SW480 (cell line): ENCODE measurements at places on chromosomes 4 and X.

GRCh38 chrX:115650916-115651315, 89.9 kb downstream of the PLS3 start:
- DNase-seq = peak; percentile 27

DNA sequence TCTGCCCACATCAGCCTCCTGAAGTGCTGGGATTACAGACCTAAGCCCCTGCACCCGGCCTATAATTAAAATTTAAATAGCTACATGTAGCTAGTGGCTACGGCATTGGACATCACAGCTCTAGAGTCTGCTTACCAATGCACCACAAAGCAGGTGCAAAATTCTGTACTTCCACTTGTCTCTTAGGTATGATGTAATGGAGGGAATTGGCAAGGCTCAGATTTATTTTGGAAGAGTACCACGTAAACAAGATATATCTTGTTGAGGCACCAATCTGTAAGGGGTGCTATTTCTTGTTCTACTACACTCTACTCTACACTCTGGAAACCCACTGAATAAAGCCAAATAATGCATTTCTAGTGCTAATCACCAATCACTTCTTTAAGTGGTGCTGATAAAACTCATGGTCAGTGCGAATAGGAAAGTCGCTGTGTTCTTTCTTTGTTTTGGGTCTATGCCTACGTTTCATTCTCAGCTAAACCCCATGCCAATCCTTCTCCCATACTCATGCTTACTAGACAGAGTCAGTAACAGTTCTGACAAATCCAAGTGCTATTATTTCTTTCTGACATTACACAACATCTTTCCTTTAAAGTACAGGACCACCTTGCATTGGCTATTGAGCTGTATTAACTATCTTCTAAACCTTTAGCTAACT, 92.3 kb downstream of the GC start:
- no peak for DNase-seq

GRCh38 chrX:21305799-21306336, 68.3 kb upstream of the CNKSR2 start:
- no peak for DNase-seq

DNA sequence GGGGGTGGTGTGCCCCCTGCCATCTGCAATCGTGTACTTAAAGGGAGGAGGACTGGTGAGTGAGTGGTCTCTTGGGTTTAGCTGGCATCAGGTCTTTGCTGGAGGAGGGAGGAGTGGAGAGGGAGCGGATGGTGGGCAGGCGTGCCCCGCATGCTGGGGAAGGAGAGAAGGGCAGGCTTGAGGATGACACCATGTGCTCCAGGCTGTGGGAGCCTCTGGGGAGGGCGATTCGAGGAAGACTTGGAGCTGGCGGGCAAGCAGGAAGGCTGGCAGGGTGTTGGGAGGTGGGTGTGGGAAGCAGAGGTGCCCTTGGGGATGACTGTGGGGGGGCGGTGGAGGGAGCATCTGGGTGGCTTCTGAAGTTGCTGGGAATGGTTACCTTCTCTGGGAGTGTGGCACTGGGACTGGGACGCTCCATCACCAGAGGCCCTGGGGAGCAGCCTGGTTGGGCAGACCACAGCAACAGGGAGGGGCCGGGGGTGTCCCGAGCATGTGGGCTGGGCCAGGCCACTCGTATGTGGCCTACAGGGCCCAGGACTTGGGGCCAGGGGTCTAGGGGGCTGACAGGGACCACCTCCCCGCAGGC, 30.8 kb upstream of the AFAP1 start:
- no peak for DNase-seq

DNA sequence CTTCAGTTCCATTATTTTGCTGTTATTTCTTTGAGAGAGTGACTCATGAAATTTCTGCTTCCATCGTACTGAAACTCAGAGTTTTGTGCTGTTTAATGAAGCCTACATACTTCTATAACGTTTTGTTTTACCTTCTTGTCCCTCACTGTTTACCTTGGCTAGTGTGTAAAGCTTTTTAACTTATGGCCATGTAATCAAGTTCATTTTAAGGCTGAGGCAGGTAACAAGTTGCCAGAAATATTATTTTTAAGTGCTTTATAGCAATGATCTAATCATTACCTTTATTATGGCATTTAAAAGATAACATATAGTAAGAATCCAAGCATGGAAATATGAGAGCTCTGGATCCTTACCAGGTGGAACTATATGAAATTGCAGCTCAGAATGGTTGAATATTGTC, 102.3 kb upstream of the FAT1 start:
- DNase-seq = no peak

GRCh38 chr4:98996765-98997068, 1.2 kb downstream of the METAP1 start:
- DNase-seq = no peak

GRCh38 chrX:110442635-110443034, 84.0 kb downstream of the RTL9 start:
- peak; percentile 48 for DNase-seq

- peak; percentile 17 for DNase-seq
Observed at GRCh38 chr4:41318839-41319530, 62.3 kb downstream of the UCHL1 start.

- no peak for DNase-seq
Observed at GRCh38 chrX:103052625-103053024, 11.3 kb downstream of the BEX1 start.

GRCh38 chrX:112587194-112587593, 92.5 kb downstream of the LHFPL1 start:
- no peak for DNase-seq

GRCh38 chr4:98663226-98664006, 5.0 kb upstream of the TSPAN5 start:
- no peak for DNase-seq

DNA sequence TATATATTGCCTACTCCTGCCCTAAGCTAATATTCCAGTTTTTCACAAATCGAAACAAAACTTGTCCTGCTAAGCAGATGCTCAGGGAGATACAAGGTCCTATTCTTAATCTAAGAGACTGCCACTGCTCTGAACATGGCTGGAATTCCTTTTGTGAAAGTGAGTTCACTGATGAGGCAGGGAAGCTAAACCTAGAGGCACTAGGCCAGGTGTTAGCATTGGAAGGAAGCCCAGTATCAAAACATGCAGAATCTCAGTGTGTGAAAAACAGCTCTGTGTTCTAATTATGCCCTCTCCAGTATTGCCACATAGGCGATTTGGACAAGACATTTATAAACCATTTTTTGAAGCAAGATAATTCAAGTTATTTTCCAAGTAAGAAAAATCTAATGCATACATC, 47.6 kb downstream of the ABCG2 start:
- no peak for DNase-seq

- DNase-seq = no peak
Observed at GRCh38 chr4:153326513-153326912, 18.0 kb upstream of the MND1 start.

DNA sequence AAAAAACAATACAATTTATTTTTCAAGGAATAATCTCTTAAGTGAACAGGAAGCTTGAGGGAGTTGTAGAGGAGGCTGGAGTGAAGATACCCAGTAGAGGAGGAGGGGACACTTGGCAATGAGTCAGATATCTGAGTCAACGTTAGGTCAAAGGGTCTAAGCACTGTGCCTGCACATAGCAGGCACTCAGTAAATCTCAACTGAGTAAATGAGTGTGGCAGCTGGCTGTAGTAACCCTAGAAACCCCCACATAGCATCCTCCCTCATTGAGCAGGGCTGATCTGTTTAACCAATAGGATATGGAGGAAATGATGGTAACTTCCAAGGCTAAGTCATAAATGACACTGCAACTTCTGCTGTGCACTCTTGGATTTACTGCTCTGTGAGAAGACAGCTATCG, 186.0 kb upstream of the FAM241A start:
- no peak for DNase-seq

DNA sequence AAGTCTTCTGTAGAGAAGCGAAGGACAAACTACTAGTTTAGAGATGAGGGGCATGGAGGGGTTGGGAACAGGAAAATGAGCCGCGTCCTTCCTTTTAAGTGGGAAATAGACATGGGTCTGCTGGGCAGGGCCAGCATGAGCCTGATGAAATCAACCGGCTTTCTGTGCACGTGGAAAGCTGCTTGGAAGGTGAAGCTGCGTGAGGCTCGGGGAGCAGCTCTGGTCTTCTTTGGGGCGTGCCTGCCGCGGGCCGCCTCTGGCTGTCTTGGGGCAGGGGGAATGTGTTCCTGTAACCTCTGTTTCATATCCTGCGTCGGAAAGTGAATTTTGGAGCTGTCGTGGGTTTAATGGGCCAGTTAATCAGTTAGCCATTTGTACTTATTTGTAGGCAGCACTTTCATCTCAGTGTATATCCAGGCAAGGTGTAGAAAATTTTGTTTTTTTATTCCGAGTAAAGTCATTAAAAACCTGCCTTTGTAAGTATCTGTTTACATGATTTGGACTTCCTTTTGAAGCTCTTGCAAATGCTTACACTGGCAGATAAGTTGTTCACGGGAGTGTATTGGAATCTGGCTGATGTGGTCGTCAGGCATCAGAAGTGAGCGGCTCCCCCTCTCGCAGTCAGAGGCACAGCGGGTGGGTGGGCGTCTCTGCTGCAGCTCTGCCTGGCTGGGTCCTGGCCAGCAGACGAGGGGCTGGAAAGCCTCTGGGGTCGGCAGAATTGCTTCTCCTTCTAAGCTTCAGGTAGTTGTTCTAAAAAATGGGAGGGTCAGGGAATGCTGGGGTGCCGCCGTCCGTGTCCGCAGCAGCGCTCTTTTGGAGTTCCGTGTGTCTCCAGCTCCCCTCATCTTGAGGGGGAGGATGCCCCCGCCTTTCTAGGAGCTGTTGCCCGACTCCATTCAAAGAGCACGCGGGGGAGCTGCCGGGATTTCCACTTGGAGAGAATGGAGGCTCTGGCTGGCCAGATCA, 70.5 kb upstream of the HGFAC start:
- no peak for DNase-seq

DNA sequence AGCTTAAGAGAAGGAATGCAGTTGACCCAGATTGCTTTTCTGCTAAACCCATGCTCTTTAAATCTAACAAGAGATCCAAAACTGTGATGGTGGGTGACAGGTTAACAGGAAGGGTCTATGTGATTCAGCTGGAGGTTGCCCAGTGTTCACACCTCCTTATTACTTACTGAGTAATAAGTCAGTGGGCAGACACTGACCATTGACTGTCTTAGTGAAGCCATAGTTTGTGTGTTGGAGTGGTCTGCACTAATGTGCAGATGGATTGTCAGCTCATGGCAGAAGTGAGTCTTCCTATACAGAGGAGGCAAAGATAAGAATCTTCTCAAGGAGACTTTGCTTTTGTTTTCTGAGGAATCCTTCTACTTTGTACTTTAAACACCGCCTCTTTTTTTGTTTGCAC, 15.2 kb upstream of the RUFY3 start:
- DNase-seq = no peak

DNA sequence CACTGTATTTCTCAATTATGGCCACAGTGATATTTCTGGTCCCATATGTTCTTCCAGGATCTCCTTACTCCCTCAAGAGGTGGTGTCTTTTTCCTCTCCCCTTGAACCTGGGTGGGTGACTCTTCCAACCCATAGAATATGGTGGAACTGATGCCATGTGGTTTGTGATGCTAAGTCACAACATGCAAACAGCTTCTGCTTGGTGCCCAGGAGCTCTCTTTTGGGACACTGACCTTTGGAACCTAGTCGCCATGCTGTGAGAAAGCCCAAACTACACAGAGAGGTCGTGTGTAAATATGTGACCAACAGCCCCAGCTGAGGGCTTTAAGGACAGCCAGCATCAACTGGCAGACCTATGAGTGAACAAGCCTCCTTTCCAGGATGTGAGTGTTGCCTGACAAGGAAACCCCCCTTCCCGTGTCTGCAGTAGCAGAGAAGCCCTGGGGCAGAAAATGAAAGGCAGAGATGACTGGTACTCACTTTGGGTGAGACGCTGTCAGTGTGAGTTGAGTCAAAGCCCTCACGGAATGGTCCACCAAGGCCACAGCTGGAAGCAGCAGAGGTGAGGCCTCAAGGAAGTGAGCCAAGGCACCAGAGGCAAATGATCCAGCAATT, 223.4 kb downstream of the BCOR start:
- DNase-seq = no peak

DNA sequence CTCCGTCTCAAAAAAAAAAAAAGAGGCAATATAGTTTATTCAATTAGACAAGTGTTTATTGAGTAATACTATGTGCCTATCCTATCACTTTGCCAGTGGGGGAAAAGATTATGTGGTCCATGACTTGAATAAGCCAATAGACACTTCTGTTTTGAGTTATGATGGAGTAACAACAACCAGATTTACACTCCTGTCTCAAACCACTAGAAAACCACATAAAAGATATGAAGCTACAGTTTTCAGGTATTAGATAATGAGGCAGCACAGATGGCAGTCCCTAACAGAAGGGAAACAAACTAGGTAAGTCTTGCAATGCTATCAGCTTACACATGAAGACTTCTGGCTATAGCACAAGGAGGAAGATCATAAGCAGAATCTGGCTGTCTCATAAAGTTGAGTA, 22.5 kb downstream of the NFXL1 start:
- no peak for DNase-seq
